ENCODE measurements at places on chromosomes 12 and 14. TPM values are rescaled to one million over a fixed set of nuclear protein-coding genes. Genes with fewer than 3 reads are reported as not detected.

The CDH24 gene
- 1.0 TPM for total RNA-seq

The SPTLC2 gene
- total RNA-seq: 14.4 TPM

- no peaks in the 10 kb centered on the region for H3K4me1 ChIP-seq
- no peaks in the 10 kb centered on the region for H3K36me3 ChIP-seq
- H3K27me3 ChIP-seq: no peaks in the 10 kb centered on the region
- no peak overlapping the region for H3K4me3 ChIP-seq
Measured at GRCh38 chr12:20696181-20696905, 1.2 kb downstream of the SLCO1C1 start.

- H3K27ac ChIP-seq: no peak overlapping the region
- no peak for DNase-seq
- no peaks in the 10 kb centered on the region for H3K4me1 ChIP-seq
- no peaks in the 10 kb centered on the region for H3K36me3 ChIP-seq
- H3K4me3 ChIP-seq: no peak overlapping the region
Measured at GRCh38 chr14:95078867-95079266, 78.5 kb downstream of the DICER1 start.

The CYP46A1 gene
- total RNA-seq: 1.9 TPM

GRCh38 chr12:97312570-97313135 lies 150.0 kb upstream of the RMST start:
- H3K27ac ChIP-seq: no peak overlapping the region
- H3K4me3 ChIP-seq: no peak overlapping the region
- H3K27me3 ChIP-seq: no peaks in the 10 kb centered on the region
- no peaks in the 10 kb centered on the region for H3K4me1 ChIP-seq
- no peak for DNase-seq
- H3K36me3 ChIP-seq: no peaks in the 10 kb centered on the region

GRCh38 chr14:58866391-58866790 lies 228.6 kb downstream of the DACT1 start:
- H3K36me3 ChIP-seq: no peaks in the 10 kb centered on the region
- H3K27me3 ChIP-seq: no peaks in the 10 kb centered on the region
- no peak for DNase-seq
- no peak overlapping the region for H3K27ac ChIP-seq
- H3K4me1 ChIP-seq: peaks cover 9% of the 10 kb centered on the region

DNA sequence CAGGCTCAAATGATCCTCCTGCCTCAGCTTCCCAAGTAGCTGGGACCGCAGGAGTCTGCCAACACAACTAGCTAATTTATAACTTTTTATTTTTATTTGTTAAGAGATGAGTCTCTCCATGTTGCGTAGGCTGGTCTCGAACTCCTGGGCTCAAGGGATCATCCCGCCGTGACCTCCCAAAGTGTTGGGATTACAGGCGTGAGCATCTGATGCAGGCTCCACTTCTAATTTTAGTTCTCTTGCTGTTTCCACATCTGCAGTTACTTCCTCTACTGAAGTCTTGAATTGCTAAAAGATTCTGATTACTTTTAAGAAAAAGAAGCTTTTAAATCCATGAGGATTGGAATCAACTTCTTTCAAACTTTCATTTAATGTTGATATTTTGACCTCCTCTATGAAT lies 13.4 kb upstream of the SNX6 start:
- no peaks in the 10 kb centered on the region for H3K27me3 ChIP-seq
- H3K27ac ChIP-seq: no peak overlapping the region
- H3K36me3 ChIP-seq: no peaks in the 10 kb centered on the region
- H3K4me3 ChIP-seq: no peak overlapping the region
- H3K4me1 ChIP-seq: no peaks in the 10 kb centered on the region
- no peak for DNase-seq

The MSI1 gene
- total RNA-seq: 3.8 TPM

DNA sequence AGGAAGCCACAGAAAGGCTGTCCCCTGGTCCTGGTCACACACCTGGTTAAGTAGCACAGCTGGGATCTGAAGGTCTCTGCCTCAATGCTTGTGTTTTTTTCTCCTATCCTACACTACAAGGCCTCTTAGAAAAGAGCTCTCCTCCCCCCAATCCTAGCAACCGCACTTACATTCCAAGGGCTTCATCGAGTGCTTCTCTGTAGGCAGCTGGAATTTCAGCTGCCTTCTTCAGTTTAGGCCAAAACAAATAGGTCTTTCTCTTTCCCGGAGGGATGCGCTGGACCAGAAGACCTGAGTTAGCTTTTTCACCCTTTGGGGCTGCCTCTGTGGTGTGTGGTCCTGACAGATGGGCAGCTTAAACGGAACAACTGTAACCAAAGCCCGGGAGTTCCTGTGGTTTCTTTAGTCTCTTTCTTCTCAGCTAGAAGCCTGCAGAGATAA lies 109.7 kb downstream of the GPATCH2L start:
- H3K27me3 ChIP-seq: no peaks in the 10 kb centered on the region
- H3K4me1 ChIP-seq: no peaks in the 10 kb centered on the region
- H3K36me3 ChIP-seq: no peaks in the 10 kb centered on the region
- no peak overlapping the region for H3K4me3 ChIP-seq
- no peak overlapping the region for H3K27ac ChIP-seq

DNA sequence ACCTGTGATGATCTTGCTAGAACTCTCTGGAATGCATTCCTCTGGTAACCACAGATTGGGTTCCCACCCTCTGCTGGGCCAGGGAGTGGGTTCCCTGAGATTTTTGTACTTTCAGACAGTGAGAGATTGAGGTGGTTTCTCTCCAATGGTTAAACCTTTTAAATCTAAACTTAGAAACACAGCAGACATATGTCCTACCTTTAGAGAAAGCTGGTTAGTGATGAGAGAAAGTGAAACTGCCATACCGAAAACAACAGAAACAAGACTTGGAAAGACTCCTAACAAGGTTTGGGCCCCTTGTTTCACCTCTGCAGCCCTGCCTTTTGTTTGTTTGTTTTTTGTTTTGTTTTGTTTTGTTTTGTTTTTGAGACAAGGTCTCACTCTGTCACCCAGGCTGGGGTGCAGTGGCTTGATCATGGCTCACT lies 9.7 kb upstream of the SGPP1 start:
- H3K27me3 ChIP-seq: no peaks in the 10 kb centered on the region
- H3K4me3 ChIP-seq: no peak overlapping the region
- H3K27ac ChIP-seq: no peak overlapping the region
- no peaks in the 10 kb centered on the region for H3K36me3 ChIP-seq

GRCh38 chr12:4960030-4960429 lies 50.3 kb downstream of the KCNA1 start:
- no peak overlapping the region for H3K4me3 ChIP-seq
- H3K27me3 ChIP-seq: no peaks in the 10 kb centered on the region
- no peak overlapping the region for H3K27ac ChIP-seq
- no peaks in the 10 kb centered on the region for H3K36me3 ChIP-seq
- H3K4me1 ChIP-seq: no peaks in the 10 kb centered on the region
- no peak for DNase-seq

The RNASE7 gene
- not detected for total RNA-seq

The OR4E1 gene
- total RNA-seq: not detected

The NUMB gene
- total RNA-seq: 70.6 TPM

The KCNA1 gene
- not detected for total RNA-seq

The TSPAN9 gene
- 72.3 TPM for total RNA-seq

DNA sequence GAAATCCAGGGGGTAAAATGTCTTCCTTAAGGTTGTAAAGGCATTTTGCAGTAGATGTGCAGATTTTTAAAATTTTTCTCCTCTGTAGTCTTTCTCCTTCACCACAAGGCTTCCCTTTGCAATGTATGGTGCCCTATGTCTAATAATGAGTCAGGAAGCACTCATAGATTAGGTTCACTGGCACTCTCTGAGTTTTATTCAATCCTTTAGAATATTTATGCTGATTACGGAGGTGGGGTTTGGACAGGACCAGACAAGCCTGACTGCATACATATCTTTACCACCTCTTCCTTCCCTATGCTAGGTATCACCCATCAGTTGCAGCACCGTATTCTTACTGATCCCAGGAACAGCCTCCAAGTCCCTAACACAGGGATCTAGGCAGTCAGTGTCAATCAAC lies 99.5 kb downstream of the NEDD1 start:
- no peaks in the 10 kb centered on the region for H3K4me1 ChIP-seq
- H3K4me3 ChIP-seq: no peak overlapping the region
- H3K27ac ChIP-seq: no peak overlapping the region

- no peaks in the 10 kb centered on the region for H3K36me3 ChIP-seq
- H3K27ac ChIP-seq: no peak overlapping the region
- H3K27me3 ChIP-seq: no peaks in the 10 kb centered on the region
- H3K4me3 ChIP-seq: no peak overlapping the region
Measured at GRCh38 chr12:91007531-91008290, 2.9 kb upstream of the EPYC start.

The DAO gene
- total RNA-seq: not detected

GRCh38 chr14:68953196-68953555 lies 25.9 kb downstream of the ACTN1 start:
- peak overlapping the region; percentile 63 for H3K27ac ChIP-seq
- DNase-seq: no peak
- peak overlapping the region; percentile 19 for H3K4me3 ChIP-seq
- no peaks in the 10 kb centered on the region for H3K27me3 ChIP-seq

DNA sequence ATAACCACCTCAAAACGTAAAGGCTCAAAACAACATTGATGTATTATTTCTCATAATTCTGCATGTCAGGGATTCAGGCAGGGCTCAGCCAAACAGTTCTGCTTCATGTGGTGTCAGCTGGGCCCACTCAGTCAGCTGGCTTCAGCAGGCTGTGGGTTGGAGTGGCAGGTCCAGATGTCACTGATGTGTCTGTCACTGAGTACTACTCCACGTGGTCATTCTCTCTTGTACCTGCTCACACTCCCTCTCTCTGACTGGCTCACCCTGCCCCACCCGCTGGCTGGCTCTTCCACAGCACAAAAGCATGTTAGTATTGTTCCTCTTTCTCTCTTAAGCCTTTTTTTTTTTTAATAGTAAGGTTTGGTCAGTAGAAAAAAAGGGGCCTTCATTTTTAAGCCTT lies 182.4 kb downstream of the DICER1 start:
- no peaks in the 10 kb centered on the region for H3K36me3 ChIP-seq
- no peak overlapping the region for H3K27ac ChIP-seq
- DNase-seq: no peak
- H3K27me3 ChIP-seq: no peaks in the 10 kb centered on the region
- H3K4me3 ChIP-seq: no peak overlapping the region

DNA sequence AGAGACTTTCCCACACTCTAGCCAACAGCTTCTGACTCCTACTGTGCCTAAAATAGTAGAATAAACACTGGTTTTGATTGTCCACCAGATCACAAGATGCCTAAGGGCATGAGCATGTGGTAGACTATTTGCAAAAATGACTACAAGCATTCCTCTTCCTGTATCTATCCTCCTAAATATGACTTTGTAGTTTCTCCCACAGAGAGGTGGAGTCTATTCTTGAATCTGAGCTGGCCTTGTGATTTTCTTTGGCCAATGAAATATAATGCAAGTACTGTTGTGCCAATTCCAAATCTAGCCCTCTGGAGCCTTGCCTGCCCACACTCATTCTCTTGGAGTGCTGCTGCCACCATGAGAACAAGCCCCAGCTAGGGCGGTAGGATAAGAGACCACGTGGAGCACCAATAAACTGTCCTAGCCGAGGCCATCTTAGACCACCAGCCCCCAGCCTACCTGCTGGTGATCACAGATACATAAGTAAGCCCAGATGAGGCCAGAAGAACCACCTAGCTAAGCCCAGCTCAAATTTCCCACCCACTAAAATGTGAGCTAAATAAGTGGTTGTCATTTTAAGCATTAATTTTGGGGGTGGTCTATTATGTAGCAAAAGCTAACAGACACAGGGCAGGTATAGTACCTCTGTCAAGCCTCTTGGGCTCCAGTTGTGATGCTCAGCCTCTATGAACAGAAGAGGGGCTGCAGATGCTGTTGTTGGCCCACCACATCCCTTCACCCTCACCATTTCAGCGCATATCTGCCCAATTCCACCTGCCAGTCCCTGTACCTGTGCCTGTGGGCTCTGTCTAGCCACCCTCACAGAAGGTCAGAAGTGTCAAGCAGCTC lies 17.9 kb downstream of the ZFP36L1 start:
- peaks cover 13% of the 10 kb centered on the region for H3K4me1 ChIP-seq
- no peaks in the 10 kb centered on the region for H3K36me3 ChIP-seq
- no peak overlapping the region for H3K27ac ChIP-seq
- DNase-seq: no peak

The EML1 gene
- total RNA-seq: 4.4 TPM

DNA sequence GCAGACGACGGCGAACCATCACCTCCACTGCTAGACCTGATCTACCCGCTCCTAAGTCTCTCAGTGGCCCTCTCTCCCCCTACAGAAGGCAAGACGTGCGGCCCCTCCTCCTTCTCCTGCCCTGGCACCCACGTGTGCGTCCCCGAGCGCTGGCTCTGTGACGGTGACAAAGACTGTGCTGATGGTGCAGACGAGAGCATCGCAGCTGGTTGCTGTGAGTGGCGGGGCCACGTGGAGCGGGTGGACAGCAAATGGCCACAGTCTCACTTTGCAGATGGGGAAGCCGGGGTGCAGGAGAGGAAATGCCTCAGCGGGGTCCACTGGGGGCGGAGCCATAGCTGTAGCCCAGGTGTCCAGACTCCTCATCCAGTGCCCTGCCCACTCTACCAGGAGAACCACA lies 21.4 kb upstream of the NXPH4 start:
- DNase-seq: no peak
- H3K36me3 ChIP-seq: peaks cover 4% of the 10 kb centered on the region
- H3K27ac ChIP-seq: no peak overlapping the region
- no peaks in the 10 kb centered on the region for H3K4me1 ChIP-seq
- H3K27me3 ChIP-seq: no peaks in the 10 kb centered on the region

DNA sequence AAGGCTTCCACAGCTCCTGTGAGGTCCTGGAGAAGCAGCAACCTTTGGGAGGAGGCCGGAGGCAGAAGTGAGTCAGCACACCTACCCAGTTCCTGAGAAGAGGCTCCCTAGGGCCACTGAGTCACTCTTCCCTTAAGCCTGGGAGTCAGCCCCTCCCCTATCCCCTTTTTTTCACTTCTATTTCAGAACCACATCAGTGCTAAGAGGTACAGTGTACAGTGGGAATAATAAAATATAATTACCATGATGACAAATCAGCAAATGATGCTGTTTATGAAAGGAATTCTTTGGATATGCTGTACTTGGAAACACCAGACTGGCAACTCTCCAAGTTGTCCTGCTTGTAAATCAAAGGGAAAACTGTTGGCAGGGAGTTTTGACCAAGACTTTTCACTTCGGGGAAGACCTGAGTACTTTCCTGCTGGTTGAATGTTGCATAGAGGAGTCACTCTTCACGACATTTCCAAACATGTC lies 7.8 kb upstream of the TBPL2 start:
- no peak overlapping the region for H3K27ac ChIP-seq
- H3K4me1 ChIP-seq: peaks cover 7% of the 10 kb centered on the region
- no peaks in the 10 kb centered on the region for H3K27me3 ChIP-seq
- no peaks in the 10 kb centered on the region for H3K36me3 ChIP-seq

- H3K4me3 ChIP-seq: no peak overlapping the region
- H3K27ac ChIP-seq: no peak overlapping the region
- DNase-seq: no peak
- H3K36me3 ChIP-seq: no peaks in the 10 kb centered on the region
- H3K4me1 ChIP-seq: no peaks in the 10 kb centered on the region
Measured at GRCh38 chr12:51549637-51550036, 41.4 kb upstream of the SCN8A start.

DNA sequence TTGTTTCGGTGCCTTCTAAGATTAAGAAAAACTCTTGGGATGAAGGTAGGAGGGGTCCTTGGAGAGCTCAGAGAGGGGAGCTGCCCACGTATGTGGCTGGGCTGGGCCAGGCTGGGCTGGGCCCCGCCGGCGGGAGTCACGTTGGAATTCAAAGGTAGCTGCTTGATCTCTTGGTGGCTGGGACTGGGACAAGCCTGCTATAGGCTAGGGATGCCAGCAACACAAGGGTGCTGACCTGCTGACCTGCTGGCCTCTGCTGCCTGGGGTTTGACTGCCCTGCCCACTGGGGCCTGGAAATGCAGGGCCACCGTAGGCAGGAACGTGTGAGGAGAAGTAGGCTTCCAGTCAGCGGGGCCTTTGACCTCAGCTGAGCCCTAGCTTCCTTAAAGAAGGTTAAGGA lies 52.8 kb upstream of the GTF2A1 start:
- H3K4me3 ChIP-seq: no peak overlapping the region
- no peak for DNase-seq
- peak overlapping the region; percentile 42 for H3K27ac ChIP-seq
- peaks cover 19% of the 10 kb centered on the region for H3K4me1 ChIP-seq
- H3K36me3 ChIP-seq: no peaks in the 10 kb centered on the region

Measured in ovary (tissue), 10 donors.